Mesothelial cell of epicardium (in vitro differentiated cells): ENCODE measurements at places on chromosomes 12 and 14. TPM values are rescaled to one million over a fixed set of nuclear protein-coding genes. Genes with fewer than 3 reads are reported as not detected.
A peak's percentile ranks its signal among the peaks of the same experiment; 100 is the strongest.

GRCh38 chr12:14884458-14884878 is 1.2 kb downstream of the MGP start:
- H3K27me3 ChIP-seq, result no peaks in the 10 kb centered on the region
- H3K36me3 ChIP-seq, result peaks cover 10% of the 10 kb centered on the region
- peak overlapping the region; percentile 99 for H3K27ac ChIP-seq
- peak overlapping the region; percentile 61 for H3K4me3 ChIP-seq

GRCh38 chr14:104120281-104120741 is 18.1 kb upstream of the KIF26A start:
- H3K36me3 ChIP-seq, result peaks cover 3% of the 10 kb centered on the region
- no peak overlapping the region for H3K4me3 ChIP-seq
- peaks cover 56% of the 10 kb centered on the region for H3K27me3 ChIP-seq
- no peak overlapping the region for H3K27ac ChIP-seq

DNA sequence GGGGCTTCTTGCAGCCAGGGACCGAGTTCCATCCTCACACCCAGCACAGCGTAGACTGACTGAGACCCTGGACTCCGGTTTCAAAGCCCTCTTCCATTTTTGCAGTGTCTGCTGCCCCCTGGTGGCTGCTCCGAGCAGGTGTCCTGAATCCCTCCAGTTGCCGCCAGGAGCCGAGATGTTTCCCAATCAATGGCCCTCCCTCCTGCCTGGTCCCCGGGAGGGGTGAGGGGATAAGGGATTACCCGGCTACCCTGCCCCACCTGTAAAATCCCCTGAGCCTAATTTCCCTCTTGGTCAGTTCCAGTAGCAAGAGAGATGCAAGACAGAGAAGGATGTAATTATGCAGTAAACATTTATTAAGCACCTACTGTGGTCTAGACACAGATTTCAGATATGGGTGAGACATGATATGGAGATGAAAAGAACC is 55.0 kb downstream of the PHETA1 start:
- DNase-seq, result peak; percentile 90
- H3K36me3 ChIP-seq, result peaks cover 10% of the 10 kb centered on the region
- no peak overlapping the region for H3K27ac ChIP-seq

GRCh38 chr14:93859957-93860356 is 67.2 kb upstream of the FAM181A start:
- no peak for DNase-seq
- H3K4me1 ChIP-seq, result peaks cover 4% of the 10 kb centered on the region
- no peak overlapping the region for H3K4me3 ChIP-seq
- H3K27ac ChIP-seq, result no peak overlapping the region
- no peaks in the 10 kb centered on the region for H3K36me3 ChIP-seq
- peaks cover 38% of the 10 kb centered on the region for H3K27me3 ChIP-seq

GRCh38 chr14:77557391-77557790 is 58.8 kb upstream of the ISM2 start:
- H3K4me3 ChIP-seq, result no peak overlapping the region
- DNase-seq, result no peak
- H3K36me3 ChIP-seq, result peaks cover 36% of the 10 kb centered on the region
- H3K4me1 ChIP-seq, result peaks cover 2% of the 10 kb centered on the region

DNA sequence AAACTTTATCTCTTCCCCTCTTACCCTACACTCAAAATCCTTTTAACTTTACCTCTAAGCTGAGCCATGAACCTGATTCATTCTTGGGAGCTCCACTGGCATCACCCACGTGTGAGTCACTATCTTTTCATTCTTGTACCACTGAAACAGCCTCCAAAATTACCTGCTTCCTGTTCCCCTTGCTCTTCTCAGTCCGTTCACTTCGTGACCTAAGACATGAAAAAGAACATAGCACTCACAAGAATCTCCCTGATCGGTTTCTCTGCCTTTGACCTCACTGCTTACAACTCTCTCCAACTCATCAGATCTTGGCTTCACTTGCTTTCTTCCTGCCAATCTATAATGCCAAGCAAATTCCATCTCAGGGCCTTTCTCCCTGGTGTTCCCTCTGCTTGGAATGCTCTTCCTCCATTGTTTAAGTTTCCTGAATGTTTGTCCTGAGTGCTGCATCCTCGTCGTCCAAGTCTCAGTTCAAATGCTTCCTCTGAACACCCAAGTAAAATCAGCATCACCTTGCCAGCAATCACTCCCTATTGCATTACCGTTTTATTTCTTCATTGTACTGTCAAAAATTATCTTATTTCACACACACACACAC is 9.2 kb downstream of the GLIPR1 start:
- peak overlapping the region; percentile 53 for H3K27ac ChIP-seq
- no peak for DNase-seq
- no peaks in the 10 kb centered on the region for H3K27me3 ChIP-seq

DNA sequence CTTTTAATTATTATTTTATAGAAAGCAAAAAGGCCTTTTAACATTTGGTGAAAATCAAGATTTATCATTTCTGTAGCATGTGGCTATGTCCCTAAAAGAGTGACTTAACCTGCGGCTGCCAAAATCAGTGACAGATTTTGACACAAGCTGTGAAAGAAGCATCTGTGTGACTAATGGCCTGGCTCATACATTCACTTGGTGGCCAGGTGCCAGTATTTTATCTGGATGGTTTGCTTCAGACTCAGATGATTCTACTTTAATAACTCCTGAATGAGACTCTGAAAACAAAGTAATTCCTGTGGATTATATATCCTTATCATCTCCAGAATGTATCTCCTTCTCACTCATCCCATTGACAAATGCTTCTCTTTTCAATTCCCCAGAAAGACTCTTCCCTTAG is 103.0 kb downstream of the FSCB start:
- H3K27me3 ChIP-seq, result no peaks in the 10 kb centered on the region
- peaks cover 2% of the 10 kb centered on the region for H3K36me3 ChIP-seq
- peak overlapping the region; percentile 25 for H3K27ac ChIP-seq
- no peak for DNase-seq
- no peak overlapping the region for H3K4me3 ChIP-seq

DNA sequence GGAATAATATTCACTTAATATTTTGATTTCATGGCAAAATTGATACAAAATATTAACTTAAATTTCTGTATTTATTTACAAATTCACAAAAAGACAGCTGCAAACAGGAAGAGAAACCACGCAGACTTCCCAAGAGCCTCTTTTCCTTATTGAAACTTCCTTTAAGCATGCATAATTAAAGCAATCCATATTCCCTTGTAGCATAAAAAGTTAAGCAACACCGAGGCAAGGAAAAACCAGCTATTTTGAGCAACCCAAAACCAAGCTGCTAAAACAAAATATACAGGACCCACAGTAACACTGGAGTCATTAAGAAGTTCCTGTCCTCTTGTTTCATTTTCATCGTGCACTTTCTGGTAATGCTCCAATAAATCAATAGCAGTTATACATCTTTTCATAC is 58.0 kb downstream of the EEA1 start:
- H3K4me3 ChIP-seq, result no peak overlapping the region
- peaks cover 2% of the 10 kb centered on the region for H3K4me1 ChIP-seq
- no peaks in the 10 kb centered on the region for H3K27me3 ChIP-seq
- H3K36me3 ChIP-seq, result peaks cover 3% of the 10 kb centered on the region
- DNase-seq, result no peak

- H3K27ac ChIP-seq, result no peak overlapping the region
- H3K36me3 ChIP-seq, result no peaks in the 10 kb centered on the region
- no peak for DNase-seq
- no peak overlapping the region for H3K4me3 ChIP-seq
Measured at GRCh38 chr12:131511391-131511802, 199.5 kb upstream of the SFSWAP start.

DNA sequence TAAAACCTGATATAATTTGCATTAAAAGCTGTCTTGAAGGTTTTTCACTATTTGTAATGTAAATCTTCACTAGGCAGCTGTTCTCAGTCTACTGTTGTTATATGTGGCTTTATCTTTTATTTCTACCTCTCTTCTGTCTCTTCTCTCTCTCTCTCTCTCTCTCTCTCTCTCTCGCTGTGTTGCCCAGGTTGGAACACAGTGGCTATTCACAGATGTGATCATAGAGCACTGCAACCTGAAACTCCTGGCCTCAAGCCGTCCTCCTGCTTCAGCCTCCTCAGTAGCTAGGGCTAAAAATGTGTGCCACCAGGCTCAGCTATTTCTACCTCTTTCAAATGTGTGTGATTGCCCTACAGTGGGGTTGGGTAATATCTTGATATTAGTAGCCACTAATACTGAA is 21.1 kb downstream of the FUT8 start:
- peak overlapping the region; percentile 94 for H3K27ac ChIP-seq
- H3K27me3 ChIP-seq, result no peaks in the 10 kb centered on the region
- no peak for DNase-seq
- H3K36me3 ChIP-seq, result peaks cover 4% of the 10 kb centered on the region

GRCh38 chr14:36939265-36939664 is 233.1 kb downstream of the SLC25A21 start:
- peaks cover 6% of the 10 kb centered on the region for H3K4me1 ChIP-seq
- no peaks in the 10 kb centered on the region for H3K36me3 ChIP-seq
- no peak overlapping the region for H3K4me3 ChIP-seq
- no peak for DNase-seq
- H3K27ac ChIP-seq, result no peak overlapping the region

- no peaks in the 10 kb centered on the region for H3K27me3 ChIP-seq
- H3K27ac ChIP-seq, result no peak overlapping the region
- no peak for DNase-seq
- no peaks in the 10 kb centered on the region for H3K36me3 ChIP-seq
- H3K4me1 ChIP-seq, result peaks cover 30% of the 10 kb centered on the region
Measured at GRCh38 chr12:15706010-15706676, 83.0 kb downstream of the EPS8 start.

GRCh38 chr14:104005489-104005888 is 63.2 kb upstream of the RD3L start:
- no peak overlapping the region for H3K27ac ChIP-seq
- peaks cover 12% of the 10 kb centered on the region for H3K27me3 ChIP-seq
- no peak for DNase-seq
- no peaks in the 10 kb centered on the region for H3K36me3 ChIP-seq
- no peak overlapping the region for H3K4me3 ChIP-seq
- H3K4me1 ChIP-seq, result no peaks in the 10 kb centered on the region

DNA sequence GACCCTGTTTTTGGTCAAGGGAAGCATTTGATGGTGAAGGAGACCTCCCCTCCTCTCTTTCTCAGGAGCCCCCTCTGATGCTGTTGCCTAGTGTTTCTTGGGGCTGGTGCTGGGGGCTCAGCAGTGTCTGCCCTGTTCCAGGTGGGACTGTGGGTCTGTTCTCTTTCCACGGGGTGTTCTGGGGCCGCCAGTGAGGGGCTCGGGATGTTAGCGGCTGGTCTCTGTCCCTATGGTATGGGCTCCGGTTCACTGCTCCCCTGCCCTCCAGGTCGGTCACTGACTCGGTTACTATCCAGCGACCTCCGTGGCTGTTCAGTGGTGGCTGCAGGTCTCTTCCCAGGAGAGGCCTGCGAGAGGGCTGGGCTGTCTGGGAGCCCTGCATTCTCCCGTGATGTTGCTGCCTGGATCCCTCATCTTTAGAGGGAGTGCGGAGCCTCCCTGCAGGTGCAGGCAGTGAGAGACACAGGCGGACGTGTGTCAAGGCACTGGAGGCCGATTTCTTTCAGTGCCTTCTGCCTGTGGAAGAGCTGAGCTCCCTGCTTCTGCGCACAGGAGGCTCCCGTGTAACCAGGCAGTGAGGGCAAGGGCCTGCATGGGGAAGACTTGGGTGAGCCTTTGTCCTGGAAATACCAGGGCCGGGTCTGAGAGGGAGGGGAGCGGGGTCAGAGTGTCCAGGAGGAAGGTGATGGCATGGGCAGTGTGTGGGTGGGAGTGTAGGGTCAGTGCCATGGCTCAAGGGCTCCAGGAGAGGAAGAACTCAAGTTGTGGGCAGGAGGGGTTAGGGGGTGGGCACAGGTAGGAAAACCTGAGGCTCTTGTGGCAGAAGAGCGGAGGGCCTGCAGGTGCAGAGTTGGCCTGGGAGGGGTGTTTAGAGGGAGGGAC is 362.6 kb downstream of the TMEM121 start:
- no peak overlapping the region for H3K27ac ChIP-seq
- no peak for DNase-seq
- no peaks in the 10 kb centered on the region for H3K27me3 ChIP-seq
- no peak overlapping the region for H3K4me3 ChIP-seq
- peaks cover 5% of the 10 kb centered on the region for H3K36me3 ChIP-seq

- H3K27me3 ChIP-seq, result no peaks in the 10 kb centered on the region
- no peaks in the 10 kb centered on the region for H3K4me1 ChIP-seq
- no peak overlapping the region for H3K27ac ChIP-seq
- DNase-seq, result no peak
- peaks cover 6% of the 10 kb centered on the region for H3K36me3 ChIP-seq
Measured at GRCh38 chr14:55702511-55702910, 122.5 kb downstream of the KTN1 start.

DNA sequence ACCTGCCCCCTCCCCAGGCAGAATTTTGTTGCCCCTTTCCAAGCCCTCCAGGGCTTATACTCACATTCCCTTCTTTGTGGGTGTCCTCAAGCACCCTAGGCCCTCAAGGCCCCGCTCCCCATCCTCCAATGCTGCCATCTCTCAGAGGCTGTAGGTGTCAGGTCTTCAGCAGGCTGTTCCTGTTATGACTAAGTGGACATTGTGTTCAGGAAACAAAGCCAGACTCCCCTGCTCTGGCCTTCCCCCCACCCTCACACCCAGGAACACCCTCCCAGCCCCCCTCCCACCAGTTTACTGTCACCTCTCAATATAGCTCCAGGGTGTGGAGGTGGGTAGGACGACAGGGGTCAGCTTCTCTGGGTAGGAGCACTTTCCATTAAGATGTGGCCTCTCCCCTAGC is 1.4 kb upstream of the MYH6 start:
- peaks cover 36% of the 10 kb centered on the region for H3K27me3 ChIP-seq
- no peak overlapping the region for H3K4me3 ChIP-seq
- H3K36me3 ChIP-seq, result no peaks in the 10 kb centered on the region
- no peak overlapping the region for H3K27ac ChIP-seq
- no peaks in the 10 kb centered on the region for H3K4me1 ChIP-seq
- no peak for DNase-seq

GRCh38 chr14:71583194-71583593 is 349.0 kb upstream of the RGS6 start:
- no peaks in the 10 kb centered on the region for H3K27me3 ChIP-seq
- peak overlapping the region; percentile 74 for H3K27ac ChIP-seq
- no peaks in the 10 kb centered on the region for H3K36me3 ChIP-seq
- peaks cover 45% of the 10 kb centered on the region for H3K4me1 ChIP-seq
- H3K4me3 ChIP-seq, result no peak overlapping the region

- no peaks in the 10 kb centered on the region for H3K36me3 ChIP-seq
- peaks cover 6% of the 10 kb centered on the region for H3K4me1 ChIP-seq
- no peak overlapping the region for H3K27ac ChIP-seq
- no peak overlapping the region for H3K4me3 ChIP-seq
- no peak for DNase-seq
- H3K27me3 ChIP-seq, result peaks cover 20% of the 10 kb centered on the region
Measured at GRCh38 chr14:22468830-22469229, 120.2 kb downstream of the DAD1 start.

GRCh38 chr12:65860600-65860999 is 36.3 kb downstream of the HMGA2 start:
- H3K36me3 ChIP-seq, result peaks cover 12% of the 10 kb centered on the region
- H3K27ac ChIP-seq, result peak overlapping the region; percentile 74
- peaks cover 27% of the 10 kb centered on the region for H3K4me1 ChIP-seq
- no peak overlapping the region for H3K4me3 ChIP-seq

GRCh38 chr14:93868165-93868564 is 59.0 kb upstream of the FAM181A start:
- H3K4me1 ChIP-seq, result no peaks in the 10 kb centered on the region
- no peak overlapping the region for H3K4me3 ChIP-seq
- H3K27ac ChIP-seq, result no peak overlapping the region
- peaks cover 52% of the 10 kb centered on the region for H3K27me3 ChIP-seq

The IL22 gene
- total RNA-seq, result not detected in 3 replicates

The SYCP3 gene
- total RNA-seq, result 0.14 to 0.16 TPM (median 0.16 TPM) in 3 replicates

The FAM222A gene
- 1.1 to 1.9 TPM (median 1.6 TPM) in 3 replicates for total RNA-seq

The RITA1 gene
- total RNA-seq, result 15.2 to 15.4 TPM (median 15.3 TPM) in 3 replicates

The POTEG gene
- total RNA-seq, result not detected in 3 replicates

The KRT85 gene
- not detected in 3 replicates for total RNA-seq

The TNFRSF1A gene
- total RNA-seq, result 65.4 to 70.4 TPM (median 68.9 TPM) in 3 replicates

The EGLN3 gene
- total RNA-seq, result 8.3 to 10.5 TPM (median 9.6 TPM) in 3 replicates

The SLC10A1 gene
- total RNA-seq, result not detected in 3 replicates
